ENCODE measurements at places on chromosomes 2 and 18.
A peak's percentile ranks its signal among the peaks of the same experiment; 100 is the strongest.

GRCh38 chr2:198701481-198701880 is 756.3 kb downstream of the SATB2 start:
- no peak for DNase-seq

GRCh38 chr2:196949116-196949515 is 22.6 kb upstream of the PGAP1 start:
- DNase-seq: no peak

DNA sequence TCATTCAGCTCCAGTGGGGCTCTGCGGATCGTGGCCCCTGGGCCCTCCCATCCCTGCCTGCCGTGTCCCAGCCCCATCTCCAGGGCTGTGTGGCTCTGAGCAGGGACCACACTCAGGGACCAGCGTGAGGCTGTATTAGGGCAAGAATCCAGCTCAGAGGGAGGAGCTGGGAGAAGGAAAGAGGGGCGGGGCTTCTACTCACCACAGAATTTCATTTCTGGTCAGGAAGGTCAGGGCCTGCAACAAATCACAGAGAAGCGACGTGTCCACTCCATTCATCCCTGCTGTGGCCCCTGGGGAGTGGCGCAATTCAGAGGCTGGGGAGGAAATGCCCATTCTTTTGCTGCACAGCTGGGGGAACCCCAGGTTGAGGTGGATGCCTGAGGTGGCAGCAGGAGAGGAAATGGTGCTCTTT is 828 bp downstream of the CIB4 start:
- DNase-seq: no peak

DNA sequence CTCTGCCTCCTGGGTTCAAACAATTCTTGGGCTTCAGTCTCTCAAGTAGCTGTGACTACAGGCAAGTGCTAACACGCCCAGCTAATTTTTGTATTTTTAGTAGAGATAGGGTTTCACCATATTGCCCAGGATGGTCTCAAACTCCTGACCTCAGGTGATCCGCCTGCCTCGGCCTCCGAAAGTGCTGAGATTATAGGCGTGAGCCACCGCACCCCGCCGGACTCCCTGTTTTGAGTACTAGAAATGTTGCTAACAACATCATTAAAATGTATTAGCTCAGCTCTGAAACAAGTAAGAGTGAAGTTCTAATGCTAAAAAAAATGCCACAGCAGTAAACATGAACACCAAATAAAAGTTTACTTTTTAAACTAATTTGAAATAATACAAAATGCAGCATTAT is 937.7 kb downstream of the CPS1 start:
- DNase-seq: no peak

DNA sequence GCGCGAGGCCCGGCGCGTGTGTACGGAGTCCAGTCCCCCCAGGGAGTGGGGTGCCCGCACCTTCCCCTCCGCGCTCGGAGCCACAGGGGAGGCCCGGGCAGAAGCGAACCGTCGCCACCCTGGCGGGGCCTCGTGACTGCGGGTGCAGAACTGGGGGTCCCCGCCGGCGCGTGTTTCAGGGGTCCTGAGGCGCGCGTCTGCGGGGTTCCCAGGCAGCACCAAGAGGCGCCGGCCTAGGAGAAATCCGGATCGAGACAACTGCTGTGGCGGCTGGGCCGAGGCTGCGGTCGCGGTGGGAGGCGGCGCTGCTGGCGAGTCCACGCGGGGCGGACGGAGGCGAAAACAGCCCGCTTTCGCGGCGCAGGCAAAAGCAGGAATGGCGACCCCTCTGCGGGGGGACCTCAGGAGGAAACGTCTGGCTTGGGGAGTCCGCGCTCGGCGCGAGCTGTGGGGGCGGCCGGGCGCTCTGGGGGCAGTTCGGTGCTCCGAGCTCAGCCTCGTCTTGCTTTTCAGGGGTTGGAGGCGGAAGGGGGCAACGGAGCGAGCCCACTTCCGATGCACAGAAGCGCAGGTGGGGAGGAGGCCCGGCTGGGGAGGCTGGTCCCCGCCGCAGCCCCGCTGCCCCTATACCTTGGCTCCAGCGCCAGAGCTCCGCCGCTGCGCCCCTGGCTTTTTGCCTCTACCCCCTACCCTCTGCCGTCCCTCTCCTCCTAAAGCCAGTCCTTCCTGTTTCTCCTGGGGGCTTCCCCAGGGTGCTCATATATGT is 81.5 kb upstream of the LDLRAD4 start:
- no peak for DNase-seq

GRCh38 chr2:28287256-28287915 is 105.3 kb upstream of the FOSL2 start:
- DNase-seq: no peak

GRCh38 chr2:232437195-232437571 is 18.8 kb upstream of the ALPI start:
- DNase-seq: no peak

GRCh38 chr2:108363908-108364225 is 13.9 kb upstream of the SULT1C4 start:
- no peak for DNase-seq

DNA sequence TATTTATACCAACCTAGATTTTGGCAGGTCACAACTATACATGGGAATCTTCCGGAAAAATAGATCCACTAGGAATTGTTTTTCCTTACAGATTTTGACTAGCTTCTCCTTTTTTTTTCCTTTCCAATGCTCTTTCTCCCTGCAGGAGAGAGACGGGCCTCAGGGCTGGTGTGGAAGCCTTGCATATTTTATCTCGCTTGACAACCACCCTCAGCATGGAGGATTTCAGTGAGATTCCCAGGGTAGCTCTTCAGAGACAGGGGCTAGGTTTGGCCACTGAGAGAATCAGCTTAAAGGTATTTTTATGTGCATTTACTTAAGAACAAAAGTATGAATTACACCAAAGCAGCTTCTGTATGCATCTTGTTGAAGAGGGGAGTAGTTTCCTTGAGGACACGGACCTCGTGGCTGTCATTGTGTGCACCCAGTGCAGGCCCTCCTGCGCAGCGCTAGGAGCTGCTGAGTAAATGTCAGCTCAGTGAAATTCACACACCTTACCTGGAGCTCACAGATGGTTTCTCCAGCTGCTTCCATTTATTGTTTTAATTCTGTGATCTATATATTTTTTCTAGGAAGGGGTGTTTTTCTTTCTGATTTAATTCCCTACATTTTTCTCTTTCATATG is 54.4 kb downstream of the TRAPPC12 start:
- no peak for DNase-seq

- DNase-seq: no peak
These were observed 47.2 kb upstream of the ID2 start for GRCh38 chr2:8634466-8635172.

- no peak for DNase-seq
These were observed 57.2 kb downstream of the LBH start for GRCh38 chr2:30288561-30288960.

- DNase-seq: no peak
These were observed 126.4 kb upstream of the HAAO start for GRCh38 chr2:42918671-42919318.

DNA sequence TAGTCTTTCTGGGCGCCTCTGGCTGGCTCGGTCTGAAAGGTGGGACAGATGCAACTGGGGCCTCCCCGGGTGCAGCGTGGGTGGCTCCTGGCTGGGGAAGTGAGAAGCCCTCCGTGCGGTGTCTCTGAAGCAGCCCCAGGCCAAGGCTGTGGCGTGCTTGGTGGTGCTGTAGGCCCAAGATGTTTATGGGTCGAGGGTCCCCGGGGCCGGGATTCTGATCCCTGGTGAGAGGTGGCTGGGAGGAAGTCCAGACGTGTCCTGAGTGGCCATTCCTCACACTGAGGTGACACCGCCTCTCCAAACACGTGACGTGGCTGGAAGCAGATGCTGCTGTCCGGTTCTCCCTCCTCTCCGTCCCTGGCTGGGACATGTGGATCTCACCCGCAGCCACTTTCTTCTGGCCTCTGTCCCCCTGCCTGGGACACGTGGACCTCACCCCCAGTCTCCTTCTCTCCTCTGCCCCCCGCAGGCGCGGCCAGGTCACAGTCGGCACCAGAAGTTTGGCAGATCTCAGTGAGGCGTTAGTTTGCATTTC is 12.6 kb downstream of the RTP5 start:
- DNase-seq: peak; percentile 62

GRCh38 chr2:217929757-217930707 is 72.8 kb downstream of the TNS1 start:
- DNase-seq: no peak

DNA sequence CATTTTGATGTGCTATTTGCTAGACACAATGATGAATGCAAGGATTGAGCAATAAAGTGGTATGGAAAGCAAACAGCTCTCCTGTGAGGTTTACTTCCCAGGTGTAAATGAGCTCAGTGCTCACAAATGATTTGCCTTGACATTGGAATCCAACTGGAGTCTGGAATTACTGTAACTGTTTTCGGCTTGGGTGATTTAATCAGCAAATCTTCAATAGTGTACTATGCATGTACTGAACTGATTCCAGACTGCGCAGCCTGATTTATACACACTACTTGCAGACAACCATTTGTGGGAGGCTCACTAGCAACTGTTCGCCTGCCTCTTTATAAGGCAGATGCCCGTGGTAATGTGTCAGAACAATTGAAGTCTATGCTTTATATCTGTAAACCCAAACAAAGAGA is 27.9 kb upstream of the SOX11 start:
- DNase-seq: no peak

- DNase-seq: no peak
These were observed 69.2 kb upstream of the DYNAP start for GRCh38 chr18:54521846-54522245.

- no peak for DNase-seq
These were observed 8.9 kb downstream of the AGBL5 start for GRCh38 chr2:27060323-27060722.

DNA sequence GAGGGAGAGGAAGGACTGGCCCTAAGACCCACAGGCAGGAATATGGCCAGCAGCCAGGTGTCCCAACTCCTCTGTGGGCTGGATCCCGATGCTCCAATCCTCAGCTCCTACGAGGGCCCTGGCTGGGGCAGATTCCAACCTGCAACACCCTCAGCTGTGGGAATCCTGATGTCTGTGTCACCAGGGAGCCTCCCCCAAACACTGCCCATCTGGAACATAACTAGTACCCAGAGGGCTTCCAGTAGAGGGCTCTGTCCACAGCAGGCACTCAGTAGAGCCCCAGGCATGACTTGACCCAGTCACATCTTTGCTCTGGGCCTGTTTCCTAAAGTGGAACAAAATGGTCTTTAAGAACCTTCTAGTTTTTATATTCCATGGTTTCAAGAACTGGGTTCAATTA is 20.6 kb upstream of the LOXHD1 start:
- no peak for DNase-seq

GRCh38 chr2:85644909-85645308 is 23.1 kb downstream of the SFTPB start:
- DNase-seq: no peak

DNA sequence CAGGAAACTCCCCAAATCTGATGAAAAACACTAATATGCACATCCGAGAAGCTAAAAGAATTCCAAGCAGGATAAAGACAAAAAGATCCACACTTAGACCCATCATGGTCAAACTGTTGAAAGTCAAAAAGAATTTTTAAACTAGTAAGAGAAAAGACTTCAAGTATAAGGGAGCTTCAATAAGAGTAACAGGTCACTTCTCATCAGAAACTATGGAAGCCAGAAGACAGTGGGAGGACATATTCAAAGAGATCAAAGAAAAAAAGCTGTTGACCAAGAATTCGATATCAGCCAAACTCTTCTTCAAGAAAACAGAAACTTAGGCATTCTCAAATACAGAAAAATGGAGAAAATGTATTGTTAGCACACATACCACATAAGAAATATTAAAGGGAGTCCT is 50.4 kb downstream of the ZC3H8 start:
- DNase-seq: no peak

GRCh38 chr18:44474067-44474411 is 206.6 kb upstream of the SETBP1 start:
- DNase-seq: no peak

DNA sequence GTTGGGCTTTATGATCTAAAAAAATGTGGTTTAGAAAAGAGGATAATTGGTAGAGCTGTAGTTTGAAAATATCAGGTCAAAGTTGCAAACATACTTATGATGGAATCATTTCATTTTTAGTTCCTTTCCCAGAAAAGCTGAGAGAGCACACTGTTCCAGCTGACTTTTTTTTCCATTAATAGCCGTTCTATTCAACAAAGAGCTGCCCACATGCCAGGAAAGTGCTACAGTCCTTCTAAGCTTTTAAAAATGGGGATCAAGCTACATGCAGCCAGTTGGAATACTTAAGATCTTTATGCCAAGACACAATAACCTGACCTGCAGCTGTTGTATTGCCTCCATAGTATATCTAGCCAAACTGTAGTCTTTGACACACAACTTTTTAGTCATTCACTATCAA is 111.5 kb downstream of the GALNT3 start:
- no peak for DNase-seq

DNA sequence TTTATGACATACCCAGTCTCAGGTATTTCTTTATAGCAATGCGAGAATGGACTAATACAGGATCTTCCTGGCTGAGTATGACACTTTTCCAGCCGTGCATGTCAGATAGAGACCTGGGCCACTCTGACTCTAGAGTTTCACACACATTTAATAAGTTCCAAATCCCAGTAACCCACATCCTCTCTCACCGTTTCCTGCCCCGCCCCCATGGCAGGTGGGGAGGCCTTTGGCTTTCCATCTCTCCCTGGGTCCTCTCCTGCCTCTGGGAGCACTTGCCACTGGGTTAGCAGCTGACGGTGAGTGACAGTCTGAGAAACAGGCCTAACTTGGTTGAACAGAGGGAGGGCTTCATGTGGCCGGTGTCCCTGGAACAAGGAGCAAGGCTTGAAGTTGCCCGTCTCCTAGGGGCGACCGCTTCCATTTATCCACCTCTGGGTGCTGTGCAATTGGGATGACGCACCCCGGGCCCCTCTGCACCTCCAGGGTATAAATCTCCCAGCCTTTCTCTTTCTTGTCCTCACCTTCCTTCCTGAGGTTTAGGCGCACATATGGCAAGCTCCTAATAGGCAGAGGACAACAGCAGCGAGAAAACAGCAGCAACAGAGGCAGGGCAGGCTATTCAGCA is 152.7 kb upstream of the HDAC4 start:
- no peak for DNase-seq

DNA sequence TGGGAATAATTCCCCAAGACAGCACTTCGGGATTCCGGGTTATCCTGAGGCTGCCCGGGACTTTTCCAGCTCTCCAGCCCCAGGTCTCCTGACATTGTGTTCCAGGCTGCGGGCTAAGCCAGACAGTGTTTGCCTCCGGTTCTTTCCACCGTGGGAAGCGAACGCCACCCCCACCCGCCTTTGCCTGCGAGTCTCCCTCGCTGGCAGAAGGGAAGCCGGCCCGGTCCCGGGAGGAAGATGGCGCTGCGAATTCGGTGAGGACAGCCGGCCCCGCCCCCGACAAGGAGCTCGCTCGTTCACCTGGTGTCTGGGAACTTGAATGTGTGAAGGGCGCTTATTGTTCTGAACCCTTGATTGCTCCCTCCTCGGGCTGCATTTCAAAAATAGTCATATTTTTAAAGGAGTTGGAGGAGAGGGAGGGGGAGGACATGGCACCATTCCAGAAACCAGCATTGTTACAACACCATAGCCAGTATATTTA is 2.9 kb downstream of the LRATD1 start:
- DNase-seq: no peak

DNA sequence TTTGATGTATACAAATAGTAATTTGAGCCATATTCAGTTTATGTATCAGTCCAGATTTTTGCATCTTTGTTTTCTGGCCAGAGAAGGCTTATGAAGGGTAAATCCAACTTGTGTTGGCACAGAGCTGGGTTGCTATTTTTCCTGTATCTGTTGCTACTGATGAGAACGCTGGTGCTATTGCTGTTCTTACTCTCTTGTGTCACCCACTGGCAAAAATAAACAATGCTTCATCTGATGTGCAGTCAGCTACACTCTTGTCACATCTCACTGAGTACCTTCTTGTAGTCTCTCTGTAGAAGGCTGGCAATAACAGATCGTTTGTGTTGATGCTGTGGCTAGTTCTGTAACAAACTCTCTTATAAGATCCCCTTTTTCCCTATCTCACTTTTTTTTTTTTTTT is 323.4 kb downstream of the CDH19 start:
- no peak for DNase-seq

All from activated T-cell treated with anti-CD3 and anti-CD28 coated beads for 24 hours (primary cell).